A549 (cell line): ENCODE measurements at places on chromosomes 7 and 10.

GRCh38 chr10:8238986-8239385, 184.5 kb downstream of the GATA3 start:
- DNase-seq: no peak

- DNase-seq: no peak
These were observed 468.8 kb downstream of the ZWINT start for GRCh38 chr10:55892276-55892675.

- DNase-seq: no peak
These were observed 187.3 kb upstream of the PRSS58 start for GRCh38 chr7:142445019-142445686.

- no peak for DNase-seq
These were observed 42.6 kb upstream of the ZNRF2 start for GRCh38 chr7:30241767-30242166.
